ENCODE measurements at places on chromosomes 2 and 18.
A peak's percentile ranks its signal among the peaks of the same experiment; 100 is the strongest.

- DNase-seq: no peak
Measured at GRCh38 chr2:174074831-174075230, 109.7 kb upstream of the SP3 start.

GRCh38 chr2:84881581-84882413 is 913 bp upstream of the TRABD2A start:
- DNase-seq: peak; percentile 88

DNA sequence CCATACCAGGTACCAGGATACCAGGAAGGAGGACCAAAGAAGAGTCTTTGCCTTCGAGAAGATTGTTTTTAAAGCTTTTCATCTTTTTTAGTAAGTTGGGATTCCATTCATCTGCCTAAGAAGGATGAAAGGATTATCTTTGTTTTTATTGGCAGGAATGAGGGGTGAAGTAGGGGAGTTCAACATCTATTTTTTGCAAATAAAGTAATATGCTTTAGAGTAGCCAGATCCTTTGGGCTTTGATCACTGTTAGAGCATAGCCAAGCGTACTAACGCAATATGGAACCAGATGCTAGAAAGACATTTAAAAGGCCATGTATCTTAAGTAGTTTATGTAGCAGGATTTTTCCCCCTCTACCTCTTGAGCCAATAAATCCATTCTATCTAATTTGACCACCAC is 133.0 kb downstream of the PRPF40A start:
- DNase-seq: no peak

DNA sequence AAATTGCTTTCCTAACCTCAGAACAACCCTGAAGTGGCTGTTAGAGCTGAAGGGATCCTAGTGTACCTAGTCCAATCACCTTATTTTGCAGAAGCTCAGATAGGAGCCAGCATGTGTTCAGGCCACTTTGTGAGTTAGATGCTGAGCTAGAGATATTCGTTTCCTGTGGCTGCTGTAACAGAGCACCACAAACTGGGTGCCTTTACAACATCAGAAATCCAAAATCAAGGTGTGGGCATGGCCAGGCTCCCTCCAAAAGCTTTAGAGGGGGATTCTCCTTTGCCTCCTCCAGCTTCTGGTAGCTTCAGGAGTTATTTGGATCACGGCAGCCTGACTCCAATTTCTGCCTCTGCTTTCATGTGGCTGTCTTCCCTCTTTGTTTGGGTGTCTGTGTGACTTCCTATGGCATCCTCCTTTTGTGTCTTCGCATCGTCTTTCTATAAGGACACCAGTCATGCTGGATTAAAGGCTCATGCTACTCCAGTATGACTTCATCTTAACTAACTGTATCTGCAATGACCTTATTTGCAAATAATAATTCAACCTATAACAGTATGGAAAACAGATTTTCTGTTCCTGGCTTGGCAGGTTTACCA is 86.3 kb upstream of the TGFA start:
- DNase-seq: no peak

Measured in upper lobe of right lung (tissue), 1 donor.